NB4 (cell line): ENCODE measurements at places on chromosomes 5 and 9.
A peak's percentile ranks its signal among the peaks of the same experiment; 100 is the strongest.

GRCh38 chr9:90330231-90330630 is 312.4 kb downstream of the DIRAS2 start:
- DNase-seq, result no peak

GRCh38 chr5:97364731-97365130 is 181.7 kb upstream of the RIOK2 start:
- no peak for DNase-seq

- DNase-seq, result no peak
Measured at GRCh38 chr9:91474656-91475055, 51.0 kb upstream of the NFIL3 start.

- DNase-seq, result no peak
Measured at GRCh38 chr5:24732184-24732583, 87.4 kb upstream of the CDH10 start.

GRCh38 chr9:27471366-27471765 is 52.7 kb upstream of the IFNK start:
- DNase-seq, result no peak

DNA sequence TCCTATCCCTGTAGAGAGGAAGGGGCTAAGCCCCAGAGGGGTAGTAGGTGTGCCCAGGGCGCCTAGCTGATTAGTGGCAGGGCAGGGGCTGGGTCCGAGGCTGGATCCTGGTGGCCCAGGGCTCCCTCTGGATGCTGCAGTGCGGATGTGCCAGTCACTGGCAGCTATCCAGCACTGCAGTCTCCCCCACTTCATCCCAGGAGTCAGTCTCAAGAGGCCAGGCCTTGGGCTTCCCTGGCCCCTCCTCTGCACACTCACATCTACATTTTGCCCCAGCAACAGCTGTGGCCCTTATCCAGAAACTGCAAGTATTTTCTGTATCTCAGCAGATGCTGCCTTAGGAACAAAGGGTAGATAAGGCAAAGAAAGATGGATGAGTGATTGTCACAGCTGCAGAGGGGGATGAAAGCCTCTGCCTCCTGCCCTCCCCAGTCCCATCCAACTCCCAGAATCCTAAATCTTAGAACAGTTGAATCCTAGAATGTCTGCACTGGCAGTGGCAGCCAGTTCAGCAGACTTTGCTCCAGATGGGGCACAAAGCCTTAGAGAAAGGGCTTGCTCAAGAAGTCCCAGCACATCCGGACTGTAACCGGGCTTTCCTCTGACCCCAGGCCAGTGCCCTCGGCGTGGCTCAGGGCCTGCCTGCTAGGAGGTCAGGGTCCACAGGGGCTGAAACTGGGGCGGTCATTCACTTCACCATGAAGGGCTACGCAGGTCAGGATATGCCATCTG is 1.6 kb downstream of the ANXA6 start:
- DNase-seq, result peak; percentile 60

DNA sequence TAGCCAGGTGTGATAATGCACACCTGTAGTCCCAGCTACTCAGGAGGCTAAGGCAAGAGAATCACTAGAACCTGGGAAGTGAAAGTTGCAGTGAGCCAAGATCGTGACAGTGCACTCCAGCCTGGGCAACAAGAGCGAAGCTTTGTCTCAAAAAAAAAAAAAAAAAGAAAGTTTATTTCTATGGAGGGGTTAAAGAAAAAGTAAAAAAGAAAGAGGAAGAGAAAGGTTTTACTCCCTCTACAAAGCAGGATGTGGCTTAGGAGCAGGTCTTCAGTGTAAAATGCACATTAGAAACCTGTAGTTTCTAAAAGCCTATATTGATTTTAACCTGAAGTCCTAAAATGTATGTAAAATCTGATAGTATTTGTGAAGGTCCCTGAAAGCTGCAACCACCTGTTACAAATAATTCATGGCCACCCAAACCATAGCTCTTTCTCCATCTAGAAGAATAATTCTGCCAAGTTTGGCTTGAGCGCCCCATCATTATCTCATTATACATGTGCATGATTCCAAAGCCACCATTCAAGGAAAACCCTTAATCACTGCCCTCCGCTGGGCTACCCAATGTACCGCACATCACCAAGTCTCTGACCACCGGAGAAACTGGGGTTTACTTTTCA is 3.4 kb downstream of the FNBP1 start:
- peak; percentile 45 for DNase-seq

- DNase-seq, result no peak
Measured at GRCh38 chr5:178818094-178818493, 41.7 kb upstream of the ZNF354B start.

DNA sequence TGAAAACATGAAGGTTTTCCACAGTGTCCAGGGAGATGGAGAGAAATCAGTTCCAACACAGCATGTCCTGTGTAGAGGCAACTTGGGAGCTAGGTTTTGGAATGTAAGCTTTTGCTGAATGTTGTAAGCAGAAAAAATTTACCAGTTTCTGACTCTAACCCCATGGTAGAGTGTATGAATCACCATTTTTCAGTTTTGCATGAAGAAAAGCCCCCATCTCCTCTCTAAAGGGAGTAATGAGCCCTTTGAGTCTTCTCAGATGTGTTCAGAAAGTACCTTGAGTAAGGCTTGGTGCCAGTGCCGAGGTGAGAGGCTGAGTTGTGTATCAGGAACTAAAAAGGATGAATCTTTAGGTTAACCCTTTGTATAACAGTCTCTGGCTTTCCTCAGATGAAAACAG is 96.2 kb downstream of the ADRB2 start:
- no peak for DNase-seq

DNA sequence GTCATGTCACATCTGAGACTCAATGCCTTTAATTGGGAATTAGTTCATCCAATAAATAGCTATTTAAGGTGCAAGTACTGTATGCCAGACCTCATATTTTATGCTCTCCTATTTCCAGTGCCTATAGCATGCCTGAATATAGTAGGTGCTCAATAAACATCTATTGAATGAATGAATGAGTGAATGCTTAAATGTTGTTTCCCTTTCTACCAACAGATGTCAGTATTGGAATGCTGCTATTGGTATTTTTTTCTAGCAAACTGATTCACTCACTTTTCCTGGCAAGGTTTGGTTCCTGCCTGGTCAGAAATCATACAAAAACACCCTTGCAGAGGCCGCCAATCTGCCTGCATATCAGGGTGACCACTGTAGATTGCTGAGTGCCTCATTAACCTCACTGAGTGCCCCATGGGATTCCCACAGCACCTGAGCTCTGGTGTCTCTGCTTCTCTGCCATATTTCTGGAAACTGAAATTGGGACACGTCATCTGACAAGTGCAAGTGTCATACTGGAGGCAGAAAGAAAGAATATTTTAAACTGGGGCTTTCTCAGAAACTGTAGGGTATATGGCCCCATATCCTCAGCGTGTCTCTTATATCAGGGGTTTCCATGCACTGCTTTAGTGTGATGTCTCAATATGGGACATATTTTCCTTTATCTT is 359.7 kb downstream of the TRIM32 start:
- DNase-seq, result no peak
